ENCODE measurements at places on chromosomes 7 and 10.

- DNase-seq, result no peak
These were observed 1.4 kb downstream of the KBTBD2 start for GRCh38 chr7:32890010-32890792.

DNA sequence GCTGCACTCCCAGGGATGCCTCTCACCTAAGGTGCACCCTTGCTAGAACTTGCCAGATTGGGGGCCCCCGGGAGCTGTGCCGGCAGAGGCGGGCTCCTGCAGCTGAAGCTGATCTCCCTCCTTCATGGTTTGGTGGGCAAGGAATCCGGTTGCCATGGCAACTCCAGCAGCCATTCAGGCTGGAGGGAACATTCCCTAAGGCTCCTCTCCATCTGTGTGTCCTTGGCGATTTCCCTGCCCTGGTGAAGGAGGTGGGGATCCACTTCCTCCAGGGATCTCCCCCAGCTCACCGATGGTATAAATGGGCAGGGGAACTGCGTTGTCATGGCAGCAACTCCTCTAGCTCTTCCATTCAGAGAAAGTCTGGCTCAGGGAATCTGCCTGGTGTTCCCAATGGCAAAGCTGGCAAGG is 49.6 kb upstream of the GPR158 start:
- no peak for DNase-seq

GRCh38 chr7:112405286-112405685 is 45.0 kb upstream of the IFRD1 start:
- no peak for DNase-seq

- no peak for DNase-seq
These were observed 183.1 kb upstream of the PDE1C start for GRCh38 chr7:32253299-32253698.

GRCh38 chr10:17847585-17848296 is 38.6 kb downstream of the MRC1 start:
- DNase-seq, result no peak
